ENCODE measurements at places on chromosomes 6 and 20.

DNA sequence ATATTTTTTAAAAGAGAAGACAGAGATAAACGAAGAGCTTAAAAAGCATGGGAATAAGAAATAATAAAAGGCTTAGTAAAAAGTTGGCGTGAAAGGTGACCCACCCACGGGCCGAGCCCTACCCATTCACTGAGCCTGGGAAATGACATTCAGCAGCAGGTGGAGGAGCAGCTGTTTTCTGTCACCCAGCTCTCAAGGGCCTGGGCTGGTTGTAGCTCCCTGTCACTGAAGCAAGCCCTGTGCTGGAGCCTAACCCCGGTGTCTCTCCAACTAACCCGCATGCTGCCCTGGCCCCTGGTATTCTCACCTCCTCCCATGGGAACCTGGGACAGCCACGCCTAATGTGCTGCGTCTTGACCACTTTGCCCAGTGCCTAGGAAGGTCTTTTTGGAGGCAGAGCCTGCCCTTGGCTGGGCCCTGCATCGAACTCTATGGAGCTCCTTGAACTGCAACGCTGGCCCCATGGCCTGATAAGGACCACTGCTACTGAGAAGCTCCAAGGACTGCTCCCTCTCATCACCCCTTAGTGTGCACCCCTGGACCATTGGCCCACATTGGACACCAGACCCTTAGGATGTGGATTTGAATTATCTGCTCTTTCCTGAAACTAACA is 68.8 kb upstream of the IYD start:
- no peak for DNase-seq

GRCh38 chr6:50819904-50820868 is 1.5 kb downstream of the TFAP2B start:
- DNase-seq: no peak

DNA sequence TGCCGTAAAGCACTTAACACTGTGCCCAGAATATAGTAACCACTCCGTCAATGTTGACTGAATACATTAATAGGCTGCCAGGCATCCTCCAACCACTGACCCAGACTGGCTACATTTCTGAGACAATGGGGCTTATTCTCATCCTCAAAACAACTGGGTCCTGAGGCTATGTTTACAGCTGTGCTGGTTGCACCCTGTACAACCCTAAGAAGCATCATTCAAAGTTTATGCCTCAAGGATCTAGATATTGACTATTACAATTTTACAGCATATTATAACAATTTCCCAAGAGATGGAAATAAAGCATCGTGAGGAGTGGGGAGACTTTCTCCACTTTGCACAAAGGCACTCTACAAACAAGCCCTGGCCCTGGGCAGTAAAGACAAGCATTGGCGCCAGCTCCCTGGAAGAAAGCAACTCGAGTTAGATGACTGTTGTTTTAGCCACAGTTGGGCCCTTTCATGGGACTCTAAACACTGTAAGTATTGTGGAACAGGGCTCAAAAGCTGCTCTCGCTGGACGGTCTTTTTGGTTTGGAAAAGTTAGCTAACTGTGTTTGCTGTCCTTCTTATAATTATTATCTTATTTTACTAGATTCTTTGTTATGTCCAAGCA is 30.2 kb downstream of the MYLIP start:
- no peak for DNase-seq

GRCh38 chr6:1995636-1996035 is 249.8 kb downstream of the GMDS start:
- no peak for DNase-seq

- no peak for DNase-seq
Observed at GRCh38 chr20:46683668-46683938, 5.6 kb downstream of the TP53RK start.

DNA sequence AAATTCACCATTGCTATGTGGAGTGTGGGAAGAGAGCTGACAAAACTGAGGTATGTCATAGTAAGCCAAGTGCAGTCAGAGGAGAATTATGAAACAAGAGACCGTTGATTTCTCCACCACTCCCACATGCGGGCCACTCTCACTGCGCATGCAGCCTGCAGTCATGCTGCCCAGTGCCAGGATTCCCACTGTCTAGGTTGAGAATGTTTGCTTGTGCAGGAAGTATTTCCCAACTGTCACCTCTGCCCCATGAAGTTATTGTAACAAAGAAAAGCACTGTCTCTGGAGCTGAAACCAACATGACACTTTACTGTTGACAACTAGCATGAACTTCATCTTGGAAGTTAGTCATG is 18.7 kb upstream of the SFT2D1 start:
- DNase-seq: no peak

DNA sequence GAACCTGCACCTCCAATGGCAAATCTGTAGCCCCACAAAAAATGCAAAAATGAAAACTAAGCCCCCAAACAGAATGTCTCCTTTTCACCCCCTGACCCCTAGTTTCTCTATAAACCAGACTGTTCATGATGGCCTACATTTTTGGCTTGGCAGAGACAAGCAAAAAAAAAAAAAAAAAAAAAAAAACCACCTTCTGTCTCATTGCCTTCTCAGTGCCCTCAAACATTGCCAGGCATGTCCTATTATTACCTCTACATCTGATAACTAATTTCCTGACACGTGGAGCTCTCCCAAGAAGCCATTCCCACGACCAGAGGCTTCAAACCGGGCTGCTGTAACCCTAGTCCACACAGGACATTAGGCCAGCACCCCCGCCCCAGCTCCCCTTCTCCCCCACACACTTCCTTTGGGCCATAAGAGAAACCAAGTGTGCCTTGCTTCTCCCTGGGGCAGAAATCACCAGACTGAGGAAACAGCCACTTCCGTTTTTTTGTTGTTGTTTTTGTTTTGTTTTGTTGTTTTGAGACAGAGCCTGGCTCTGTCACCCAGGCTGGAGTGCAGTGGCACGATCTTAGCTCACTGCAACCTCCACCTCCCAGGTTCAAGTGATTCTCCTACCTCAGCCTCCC is 65.4 kb downstream of the GPR6 start:
- no peak for DNase-seq

- DNase-seq: no peak
Observed at GRCh38 chr6:150877928-150878327, 12.4 kb downstream of the MTHFD1L start.

GRCh38 chr6:105677671-105678475 is 275.0 kb upstream of the PREP start:
- DNase-seq: no peak

GRCh38 chr6:39056191-39056590 is 7.6 kb downstream of the GLP1R start:
- DNase-seq: no peak

- DNase-seq: no peak
Observed at GRCh38 chr6:40438246-40438887, 148.8 kb downstream of the LRFN2 start.

DNA sequence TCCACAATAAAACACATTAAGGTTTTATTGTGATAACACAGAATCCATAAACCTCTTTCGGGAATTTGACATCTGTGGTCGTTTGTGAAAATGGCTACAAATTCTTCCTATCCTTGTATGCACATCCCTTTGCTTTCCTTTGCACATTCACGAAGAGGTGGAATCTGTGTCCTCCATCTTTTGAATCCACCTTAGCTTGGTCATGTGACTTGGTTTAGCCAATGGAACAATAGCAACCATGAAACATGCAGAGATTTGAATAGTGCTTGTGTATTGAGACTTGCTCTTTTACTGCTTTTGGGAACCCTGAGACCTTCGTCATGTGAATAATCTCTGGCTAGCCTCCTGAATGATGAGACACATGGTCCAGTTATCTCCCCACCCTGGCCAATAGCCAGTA is 49.7 kb upstream of the NOP56 start:
- DNase-seq: no peak

GRCh38 chr6:131721161-131721560 is 10.3 kb upstream of the CTAGE9 start:
- DNase-seq: no peak

- no peak for DNase-seq
Observed at GRCh38 chr6:163547287-163547686, 132.8 kb downstream of the QKI start.

DNA sequence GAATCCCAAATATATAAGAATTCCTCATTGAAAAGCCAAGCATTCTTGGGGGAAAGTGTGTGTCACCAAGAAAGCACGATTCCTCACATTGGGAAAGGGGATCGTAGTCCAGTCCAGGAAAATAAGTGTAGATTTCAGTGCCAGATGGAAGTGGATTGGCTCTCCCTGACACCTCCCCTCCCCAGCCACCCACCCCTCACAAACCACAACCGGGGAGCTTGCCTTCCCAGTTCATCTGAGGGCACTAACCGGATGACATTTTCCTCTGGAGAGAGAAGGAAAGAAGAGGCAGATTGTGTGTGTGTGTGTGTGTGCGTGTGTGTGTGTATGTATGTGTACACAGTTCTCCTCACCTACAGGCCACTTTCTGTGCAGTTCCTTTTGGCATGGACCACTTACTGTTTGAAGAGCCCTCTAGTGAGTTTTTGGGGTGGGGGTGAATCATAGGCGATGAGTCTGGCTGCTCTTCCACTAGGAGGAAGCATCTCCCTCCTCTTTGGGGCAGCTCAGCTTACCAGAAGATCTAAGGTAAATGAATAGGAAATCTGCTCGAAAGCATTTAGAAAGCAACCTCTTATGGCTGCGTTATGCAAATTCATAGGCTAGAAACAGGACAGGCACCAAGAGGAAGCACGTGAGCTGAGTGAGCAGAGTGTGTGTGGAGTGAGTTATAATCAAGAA is 20.8 kb downstream of the DAAM2 start:
- DNase-seq: no peak

GRCh38 chr20:19566226-19566945 is 191.7 kb upstream of the RIN2 start:
- no peak for DNase-seq

- no peak for DNase-seq
Observed at GRCh38 chr20:45300961-45301360, 5.7 kb upstream of the RBPJL start.

GRCh38 chr20:47534405-47534804 is 32.7 kb downstream of the NCOA3 start:
- DNase-seq: no peak

DNA sequence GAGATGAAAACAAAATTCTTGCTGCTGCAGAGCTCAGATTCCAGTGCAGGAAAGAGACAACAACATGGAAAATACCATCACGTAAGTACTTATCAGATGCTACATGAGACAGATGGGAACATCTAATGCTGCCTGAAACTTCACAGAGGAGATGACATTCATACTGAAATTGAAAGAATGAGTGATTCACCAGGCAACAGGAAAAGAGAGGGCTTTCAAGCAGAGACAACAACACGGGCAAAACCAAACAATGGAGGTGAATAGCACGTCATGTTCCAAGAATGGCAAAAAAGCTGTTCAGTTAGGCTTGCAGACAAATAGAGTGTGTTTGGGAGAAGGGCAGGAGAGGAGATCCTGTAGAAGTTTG is 39.3 kb downstream of the GTF2H5 start:
- DNase-seq: no peak

Data from naive thymus-derived CD8-positive, alpha-beta T cell (primary cell).